ENCODE measurements at places on chromosomes 5 and 9.

DNA sequence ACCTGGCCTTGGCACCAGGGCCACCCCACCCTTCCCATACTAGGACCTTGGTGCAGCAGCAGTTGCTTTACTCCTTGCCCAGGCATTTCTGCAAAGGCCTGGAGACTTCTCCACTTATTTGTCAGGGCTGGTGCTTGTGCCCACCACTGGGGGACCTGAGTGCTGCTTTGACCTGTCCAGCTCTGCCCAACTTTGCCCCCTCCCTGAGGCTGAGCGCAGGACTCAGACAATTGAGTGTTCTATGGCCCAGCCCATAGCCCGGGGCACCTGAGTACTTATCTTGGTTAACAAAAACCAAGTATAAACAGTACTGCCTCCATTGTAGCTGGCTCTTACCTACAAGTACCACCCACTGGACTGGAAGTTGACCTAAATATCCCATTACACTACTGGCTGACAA, 406.1 kb upstream of the CHD1 start:
- no peak for DNase-seq

DNA sequence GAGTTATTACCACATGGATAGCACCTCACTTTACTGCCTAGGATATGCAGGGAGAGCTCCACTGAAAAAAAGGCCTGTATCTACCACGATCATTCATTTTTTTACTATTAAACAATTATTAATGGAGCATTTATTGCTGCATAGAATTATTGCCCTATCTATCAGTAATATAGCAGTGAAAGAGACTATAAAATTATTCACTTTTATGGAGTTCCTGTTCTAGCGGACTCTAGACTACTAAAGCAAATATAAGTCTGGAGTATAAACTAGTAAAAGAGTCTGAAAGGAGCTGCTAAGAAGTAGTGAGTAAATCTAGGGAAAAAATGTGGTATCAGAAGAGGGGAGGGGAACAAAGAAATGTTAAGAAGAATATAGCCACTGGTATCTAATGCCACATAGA, 150.4 kb upstream of the CYLC2 start:
- no peak for DNase-seq

DNA sequence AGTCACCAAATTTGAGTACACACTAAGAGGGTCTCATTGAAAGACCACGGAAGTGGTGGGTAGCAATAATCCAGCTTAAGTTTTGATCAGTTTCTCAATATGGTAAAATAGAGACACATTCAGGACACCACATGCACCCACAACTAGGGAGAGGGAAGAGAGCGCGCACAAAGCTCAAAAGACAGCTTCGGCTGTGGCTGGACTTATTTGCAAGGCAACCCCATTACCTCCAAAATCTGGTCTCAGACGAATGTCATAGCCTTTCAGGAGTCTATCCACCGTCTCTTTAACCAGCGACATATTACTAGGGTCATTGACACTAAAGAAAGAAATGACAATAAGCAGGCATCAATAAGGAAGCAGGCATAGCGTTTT, 443 bp downstream of the GABRB2 start:
- no peak for DNase-seq

DNA sequence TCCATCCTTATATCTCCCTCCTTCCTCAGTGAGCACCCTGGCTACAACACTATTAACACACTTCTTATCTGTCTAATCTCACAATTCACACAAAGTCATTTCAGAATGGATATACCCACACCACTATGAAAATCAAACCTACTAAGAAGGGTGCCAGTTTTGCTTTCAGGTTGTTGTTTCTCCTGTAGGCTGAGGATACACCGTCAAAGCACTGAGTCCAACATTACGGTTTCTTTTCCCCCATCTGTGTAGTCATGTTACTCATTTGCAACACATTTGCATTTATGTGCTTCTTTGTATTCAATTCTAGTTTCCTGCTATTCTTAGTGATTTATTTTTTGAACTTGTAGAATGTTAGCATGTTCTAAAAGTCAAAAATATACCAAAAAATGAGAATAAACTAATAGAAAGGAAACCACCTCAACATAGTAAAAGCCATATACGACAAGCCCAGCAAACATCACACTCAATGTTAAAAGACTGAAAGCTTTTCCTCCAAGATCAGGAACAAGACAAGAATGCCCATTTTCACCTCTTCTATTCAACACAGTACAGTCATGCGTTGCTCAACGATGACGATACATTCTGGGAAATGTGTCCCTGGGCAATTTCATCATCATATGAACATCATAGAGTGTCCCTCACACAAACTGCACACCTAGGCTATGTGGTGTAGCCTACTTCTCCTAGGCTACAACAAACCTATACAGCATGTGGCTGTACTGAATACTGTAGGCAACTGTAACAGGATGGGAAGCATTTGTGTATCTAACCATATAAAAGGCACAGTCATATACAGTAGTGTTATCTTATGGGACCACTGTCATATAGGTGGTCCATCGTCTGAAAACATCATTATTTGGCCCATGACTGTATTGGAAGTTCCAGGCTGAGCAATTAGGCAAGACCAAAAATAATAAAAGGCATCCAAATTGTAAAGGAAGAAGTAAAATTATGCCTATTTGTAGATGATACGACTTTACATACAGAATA, 6.3 kb downstream of the ROR2 start:
- no peak for DNase-seq

DNA sequence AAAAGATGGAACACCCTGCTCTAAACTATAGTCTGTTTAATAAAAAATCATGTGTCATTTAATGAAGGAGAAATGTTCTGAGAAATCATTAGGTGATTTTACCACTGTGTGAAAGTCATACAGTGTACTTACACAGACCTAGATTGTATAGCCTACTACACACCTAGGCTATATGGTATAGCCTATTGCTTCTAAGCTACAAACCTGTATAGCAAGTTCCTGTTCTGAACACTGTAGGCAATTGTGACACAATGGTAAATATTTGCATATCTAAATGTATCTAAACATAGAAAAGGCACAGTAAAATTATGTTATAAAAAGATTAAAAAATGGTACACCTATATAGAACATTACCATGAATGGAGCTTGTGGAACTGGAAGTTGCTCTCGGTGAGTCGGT, 40.6 kb downstream of the EFNA5 start:
- no peak for DNase-seq

- DNase-seq, result no peak
Measured at GRCh38 chr9:89940625-89941024, 335.8 kb downstream of the GADD45G start.

DNA sequence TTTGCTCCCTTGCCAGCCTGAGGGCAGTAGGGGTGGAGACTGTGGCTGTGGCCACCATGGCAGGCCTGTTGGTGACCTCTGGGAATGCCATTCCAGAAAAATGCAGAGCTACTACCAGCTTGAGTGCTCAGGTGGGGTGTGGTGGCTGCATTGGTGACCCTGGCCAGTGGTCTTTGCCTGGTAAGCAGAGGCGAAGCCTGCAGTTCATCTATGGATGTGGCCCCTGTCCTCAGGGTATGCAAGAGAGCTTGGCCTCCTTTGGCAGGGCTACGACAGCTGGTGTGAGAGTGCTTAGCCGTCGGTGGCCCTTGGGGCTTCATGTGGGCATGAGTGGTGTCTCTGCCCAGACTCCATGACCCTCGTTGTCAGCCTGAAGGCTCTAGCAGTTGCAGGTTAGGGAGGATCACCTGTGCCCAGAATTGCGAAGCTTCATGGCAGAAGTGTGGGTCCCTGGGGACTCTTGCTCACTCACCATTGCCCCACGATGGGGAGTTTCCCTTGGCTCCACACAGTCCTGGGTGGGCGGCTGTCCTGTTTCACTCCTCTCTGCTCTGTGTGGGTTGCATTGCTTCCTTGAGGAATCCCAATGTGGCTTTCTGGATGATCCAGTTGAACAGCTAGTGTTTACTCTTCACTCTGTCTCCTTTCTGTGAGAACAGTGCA, 117.9 kb upstream of the CDH12 start:
- no peak for DNase-seq

DNA sequence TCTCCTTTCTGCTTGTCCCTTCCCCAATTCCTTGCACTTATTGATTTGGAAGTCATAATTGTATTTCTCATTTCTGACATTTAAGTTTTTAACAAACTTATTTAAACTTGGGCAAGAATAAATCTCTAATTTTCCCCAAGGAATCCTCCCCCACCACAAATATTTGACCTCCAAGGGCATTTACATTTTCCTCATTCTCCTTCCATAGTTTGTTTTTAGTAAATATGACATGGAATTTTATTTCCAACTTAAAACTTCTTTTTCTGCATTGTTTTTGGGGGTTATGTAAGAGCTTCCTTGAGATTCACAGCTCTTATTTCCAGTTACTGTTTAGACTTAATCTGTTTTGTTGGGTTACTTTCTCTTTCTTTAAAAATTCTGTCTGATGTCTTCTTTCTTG, 64.9 kb downstream of the ZNF618 start:
- no peak for DNase-seq

- DNase-seq, result no peak
Measured at GRCh38 chr9:115414561-115414960, 296.6 kb upstream of the TNC start.

DNA sequence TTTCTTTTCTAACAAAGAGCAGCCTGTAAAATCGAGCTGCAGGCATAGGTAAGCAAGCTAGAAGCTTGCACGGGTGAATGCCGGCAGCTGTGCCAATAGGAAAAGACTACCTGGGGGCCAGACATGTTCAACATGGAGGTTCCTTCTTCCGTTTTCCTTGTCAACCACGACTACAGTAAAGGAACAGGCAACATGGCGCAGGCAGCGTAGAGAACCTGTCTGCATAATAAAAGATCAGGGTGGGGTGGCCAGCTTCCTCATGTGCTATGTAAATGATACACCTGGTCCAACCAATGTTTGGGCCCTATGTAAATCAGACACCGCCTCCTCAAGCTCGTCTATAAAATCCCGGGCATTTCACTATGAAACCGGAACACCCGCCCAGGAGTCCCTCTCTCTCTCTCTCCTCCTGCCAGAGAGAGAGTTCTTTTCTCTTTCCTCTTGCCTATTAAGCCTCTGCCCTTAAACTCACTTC, 103.8 kb upstream of the LIFR start:
- DNase-seq, result no peak

GRCh38 chr5:180494510-180495181, 467 bp downstream of the CNOT6 start:
- peak; percentile 49 for DNase-seq

DNA sequence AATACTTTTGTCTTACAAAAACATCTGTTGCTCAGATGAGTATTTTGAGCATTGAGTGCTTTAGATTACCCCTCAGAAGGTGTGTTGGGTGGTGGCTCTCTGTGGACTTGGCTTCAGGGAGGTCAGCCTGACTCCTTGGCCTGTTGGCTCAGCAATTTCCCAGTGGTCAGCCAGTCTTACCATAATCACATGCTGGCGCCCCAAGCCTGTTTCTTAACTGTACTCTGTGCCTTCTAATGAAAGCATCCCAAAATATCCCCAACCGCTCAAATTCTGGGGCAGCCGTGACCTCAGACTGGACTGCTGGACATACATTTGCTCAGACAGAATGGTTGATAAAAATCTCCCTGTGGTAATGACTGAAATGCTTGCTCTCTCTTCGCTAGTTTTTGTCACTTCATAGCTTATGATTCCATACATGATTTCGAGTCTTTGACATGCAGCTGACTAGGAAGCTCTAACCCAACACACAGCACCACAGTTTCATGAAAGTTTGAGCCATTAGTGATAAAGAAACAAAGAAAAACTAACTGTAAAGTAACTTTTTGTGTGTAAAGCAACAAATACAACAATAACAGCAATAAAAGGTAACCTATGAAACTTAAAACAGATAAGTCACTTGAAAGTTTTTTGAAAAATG, 562.2 kb upstream of the MEF2C start:
- no peak for DNase-seq

DNA sequence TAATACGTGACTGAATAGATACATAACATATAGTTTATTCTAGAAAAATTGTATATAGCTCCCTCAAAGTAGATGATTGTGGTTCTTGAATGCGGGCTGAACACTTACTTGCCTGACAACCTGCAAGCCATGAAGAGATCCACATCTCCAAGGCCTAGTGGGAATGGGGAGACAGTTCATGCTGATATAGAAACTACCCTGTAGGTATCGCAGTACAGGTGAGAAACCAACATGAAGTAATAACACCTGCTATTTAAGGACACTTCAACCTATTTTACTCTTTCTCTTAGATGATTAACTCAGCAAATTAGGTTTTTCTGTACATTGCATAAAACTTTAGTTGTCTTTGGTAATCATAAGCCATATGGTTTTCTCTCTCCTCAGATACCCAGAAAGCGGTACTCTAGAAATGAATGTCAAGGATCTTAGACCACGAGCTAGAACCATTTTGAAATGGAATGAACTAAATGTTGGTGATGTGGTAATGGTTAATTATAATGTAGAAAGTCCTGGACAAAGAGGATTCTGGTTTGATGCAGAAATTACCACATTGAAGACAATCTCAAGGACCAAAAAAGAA, 47.3 kb downstream of the UHRF2 start:
- no peak for DNase-seq

DNA sequence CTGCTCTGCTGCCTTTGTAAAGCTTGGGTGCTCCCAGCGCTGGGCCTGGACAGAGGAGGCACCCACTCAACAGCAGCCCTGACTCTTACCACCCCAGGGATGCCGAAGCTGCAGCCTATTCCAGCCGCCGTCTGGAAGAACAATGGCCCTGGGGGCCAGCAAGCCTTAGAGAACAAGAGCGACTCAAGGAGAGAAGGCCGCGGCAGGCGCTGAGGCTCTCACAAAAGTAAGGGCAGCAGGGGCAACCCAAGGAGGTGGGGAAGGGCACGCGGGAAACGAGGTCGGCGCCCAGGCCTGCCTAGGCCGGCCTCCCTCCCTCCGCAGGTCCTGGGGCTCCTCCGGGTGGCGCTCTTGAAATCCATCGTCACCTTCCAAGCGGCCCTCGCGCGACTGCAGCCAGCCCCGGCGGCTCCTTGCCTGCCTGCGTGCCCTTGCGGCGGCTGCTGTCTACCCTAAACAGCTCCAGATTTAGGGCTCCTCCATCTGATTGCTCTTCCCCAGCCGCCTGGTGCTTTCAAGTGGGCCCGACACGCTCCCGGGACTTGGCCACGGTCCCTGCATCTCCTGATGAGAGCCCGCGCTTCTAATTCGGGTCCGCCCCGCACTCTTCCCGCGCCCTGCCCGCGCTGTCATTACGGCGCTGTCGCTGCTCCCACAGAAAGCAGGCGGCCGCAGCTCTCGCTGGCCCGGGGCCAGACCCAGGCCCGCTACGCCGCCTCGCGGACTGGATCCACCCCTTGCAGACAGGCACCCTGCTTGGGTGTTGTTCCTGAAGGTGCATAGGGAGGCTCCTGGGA, 213.3 kb downstream of the SEMA6A start:
- no peak for DNase-seq
